GM12878 (cell line): ENCODE measurements at places on chromosomes 7 and 10. TPM values are rescaled to one million over a fixed set of nuclear protein-coding genes. Genes with fewer than 3 reads are reported as not detected.

The EEPD1 gene
- 2.1 and 2.8 TPM in 2 replicates for polyA plus RNA-seq

The GOLGA7B gene
- not detected in 2 replicates for polyA plus RNA-seq

DNA sequence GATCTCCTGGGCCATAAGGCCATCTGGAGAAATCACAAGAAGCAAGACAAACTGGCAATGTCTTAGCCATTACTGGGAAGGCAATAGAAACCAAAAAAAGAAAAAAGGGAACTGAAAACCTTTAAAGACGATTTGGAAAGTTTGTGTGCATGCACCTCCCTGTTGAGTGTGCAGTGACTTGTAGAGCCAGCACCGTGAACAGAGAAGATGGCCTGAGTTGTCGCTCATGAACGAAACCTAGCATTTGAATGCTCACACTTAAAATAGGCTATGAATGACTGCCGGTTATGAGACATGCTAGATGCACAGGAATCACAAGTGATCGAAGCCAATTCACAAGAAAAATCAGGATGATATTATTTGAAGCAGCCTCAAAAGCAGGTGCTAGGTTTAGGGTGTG, 151.3 kb upstream of the ADO start:
- H3K27me3 ChIP-seq, result no peaks in the 10 kb centered on the region
- peaks cover 50% of the 10 kb centered on the region for H3K4me1 ChIP-seq
- H3K27ac ChIP-seq, result peak overlapping the region; percentile 90
- no peaks in the 10 kb centered on the region for H3K36me3 ChIP-seq
- peak; percentile 97 for DNase-seq
- no peak overlapping the region for H3K4me3 ChIP-seq

DNA sequence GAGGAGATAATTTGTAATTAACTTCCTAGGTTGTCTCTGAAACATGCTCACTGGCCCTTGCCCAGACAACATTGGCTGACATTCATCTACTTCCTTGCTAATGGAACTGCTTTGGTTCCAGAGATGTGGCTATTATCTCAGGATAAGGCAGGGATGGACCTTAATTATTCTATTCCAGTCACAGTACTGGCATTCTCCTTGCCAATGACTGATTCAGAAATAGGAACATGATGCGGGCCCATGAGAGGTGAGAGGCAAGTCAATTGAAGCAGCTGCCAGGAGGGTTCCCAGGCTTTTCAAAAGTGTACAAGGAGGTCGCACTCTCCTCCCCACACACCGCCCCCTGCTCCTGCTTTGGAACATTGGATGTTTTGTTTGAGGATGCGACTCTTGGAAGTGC, 109.6 kb upstream of the DGKB start:
- no peak overlapping the region for H3K27ac ChIP-seq
- no peak overlapping the region for H3K4me3 ChIP-seq
- DNase-seq, result no peak
- H3K4me1 ChIP-seq, result no peaks in the 10 kb centered on the region

DNA sequence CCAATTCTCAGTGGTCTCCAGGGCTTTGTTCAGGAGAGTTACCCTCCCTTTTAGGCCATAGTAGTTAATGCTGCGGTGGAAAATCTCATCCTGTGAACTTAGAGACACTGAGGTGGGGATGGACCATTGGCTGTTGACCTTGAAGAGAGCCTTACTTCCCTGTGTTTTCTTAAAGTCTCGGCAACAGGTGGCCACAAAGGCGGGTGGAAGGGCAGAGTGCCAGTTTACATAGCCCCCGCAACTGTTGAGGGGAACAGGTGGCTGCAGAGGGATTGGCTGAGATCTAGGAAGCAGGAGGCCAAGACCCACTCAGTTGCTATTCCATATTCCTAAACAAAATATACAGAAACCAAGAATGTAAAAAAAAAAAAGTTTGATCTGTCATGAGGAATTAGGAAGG, 160.6 kb downstream of the ST7 start:
- H3K27ac ChIP-seq, result no peak overlapping the region
- H3K36me3 ChIP-seq, result no peaks in the 10 kb centered on the region
- no peak overlapping the region for H3K4me3 ChIP-seq
- peaks cover 10% of the 10 kb centered on the region for H3K4me1 ChIP-seq
- no peak for DNase-seq
